ENCODE measurements at places on chromosomes 6 and 20.
A peak's percentile ranks its signal among the peaks of the same experiment; 100 is the strongest.

DNA sequence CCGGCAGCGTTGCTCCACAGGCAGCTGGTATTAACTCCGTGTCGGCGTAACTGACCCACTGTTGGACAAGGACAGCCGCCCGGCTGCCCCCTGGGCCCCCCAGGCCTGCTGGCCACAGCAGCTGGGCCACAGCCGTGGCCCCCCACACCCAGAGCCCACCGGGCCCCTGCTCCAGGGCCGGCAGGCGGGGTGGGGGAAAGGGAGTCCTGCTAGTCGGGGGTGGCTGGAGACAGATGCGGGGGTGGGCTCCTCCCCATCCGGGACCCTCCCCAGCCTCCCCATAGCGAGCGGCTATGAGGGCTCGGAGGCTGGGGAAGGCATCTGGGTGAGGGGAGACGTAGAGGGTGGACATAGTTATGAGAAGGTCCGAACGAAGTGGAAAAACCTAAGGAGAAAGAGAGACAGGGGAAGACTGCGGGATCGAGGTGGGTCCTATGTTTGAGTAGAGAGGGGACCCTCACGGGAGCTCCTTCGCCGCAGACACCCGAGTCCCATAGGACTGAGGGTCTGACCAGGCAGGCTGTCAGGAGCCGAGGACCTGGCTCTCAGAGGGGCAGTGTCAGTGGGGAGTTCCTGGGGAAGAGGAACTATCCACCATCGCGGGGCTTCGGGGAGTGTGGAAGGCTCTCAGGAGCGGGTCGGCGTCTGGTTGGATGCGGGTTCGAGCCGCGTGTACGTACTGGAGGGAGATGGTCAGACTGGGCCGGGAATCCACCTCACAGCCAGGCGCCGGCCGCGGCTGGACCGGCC is 511 bp downstream of the VARS1 start:
- DNase-seq: peak; percentile 72

DNA sequence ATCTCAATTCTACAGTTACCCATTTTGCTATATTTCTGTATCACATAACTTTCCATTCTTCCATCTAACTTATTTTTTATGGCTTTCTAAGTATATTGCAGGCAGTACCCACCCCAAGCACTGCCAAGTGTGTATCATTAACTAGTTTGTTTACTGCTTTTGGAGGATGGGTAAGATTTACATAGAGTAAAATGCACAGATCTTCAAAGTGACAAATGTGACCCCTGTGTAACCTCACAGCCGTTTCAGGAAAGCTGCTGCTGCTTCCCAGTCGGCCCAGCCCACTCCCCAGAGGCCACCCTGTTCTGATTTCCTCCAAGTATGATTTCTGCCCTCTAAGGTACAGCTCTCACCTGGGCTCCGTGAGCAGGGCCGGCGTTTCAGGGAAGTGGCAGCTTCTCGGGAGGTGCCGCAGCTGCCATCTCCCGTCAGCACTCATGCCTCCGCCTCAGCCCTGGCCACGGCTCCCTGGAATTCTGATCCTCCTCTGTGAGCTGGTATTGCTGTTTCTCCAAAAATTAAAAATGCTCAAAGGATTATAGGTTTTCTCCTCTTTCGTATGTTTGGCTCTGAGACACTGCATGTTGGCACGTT is 15.0 kb upstream of the MAP1LC3A start:
- no peak for DNase-seq

- DNase-seq: no peak
Measured at GRCh38 chr20:51188941-51189340, 166.0 kb upstream of the KCNG1 start.

- no peak for DNase-seq
Measured at GRCh38 chr6:168286116-168286515, 33.5 kb downstream of the DACT2 start.

DNA sequence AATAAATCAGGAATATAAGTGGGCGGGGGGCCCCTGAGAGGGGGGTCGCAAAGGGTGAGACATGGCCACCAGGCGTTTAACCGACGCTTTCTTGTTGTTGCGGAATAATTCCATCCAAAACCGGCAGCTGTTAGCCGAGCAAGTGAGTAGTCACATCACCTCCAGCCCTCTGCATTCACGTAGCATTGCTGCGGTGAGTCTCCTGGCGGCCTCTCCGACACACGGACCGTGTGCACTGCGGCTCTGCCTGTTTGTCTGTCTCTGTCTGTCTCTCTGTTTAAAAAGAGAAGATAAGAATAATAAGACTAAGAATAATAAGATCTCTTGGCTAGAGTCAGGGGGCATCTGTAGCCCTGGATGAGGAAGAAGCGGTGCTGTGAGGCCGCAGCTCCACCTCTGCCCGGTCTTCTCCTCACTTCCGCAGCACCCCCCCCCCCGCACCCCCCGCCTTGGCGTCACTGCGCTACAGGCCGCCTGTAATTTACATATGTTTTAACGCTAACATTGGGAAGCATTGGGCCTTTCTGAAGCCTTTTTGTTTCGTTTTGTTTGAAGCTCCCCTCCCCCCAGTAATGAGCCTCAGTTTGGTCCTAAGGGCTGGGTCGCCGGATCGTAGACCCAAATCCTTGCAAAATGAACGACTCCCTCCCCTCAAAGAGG is 993 bp downstream of the STX16 start:
- DNase-seq: peak; percentile 76

- peak; percentile 47 for DNase-seq
Measured at GRCh38 chr6:26536571-26537159, 1.5 kb upstream of the HMGN4 start.

DNA sequence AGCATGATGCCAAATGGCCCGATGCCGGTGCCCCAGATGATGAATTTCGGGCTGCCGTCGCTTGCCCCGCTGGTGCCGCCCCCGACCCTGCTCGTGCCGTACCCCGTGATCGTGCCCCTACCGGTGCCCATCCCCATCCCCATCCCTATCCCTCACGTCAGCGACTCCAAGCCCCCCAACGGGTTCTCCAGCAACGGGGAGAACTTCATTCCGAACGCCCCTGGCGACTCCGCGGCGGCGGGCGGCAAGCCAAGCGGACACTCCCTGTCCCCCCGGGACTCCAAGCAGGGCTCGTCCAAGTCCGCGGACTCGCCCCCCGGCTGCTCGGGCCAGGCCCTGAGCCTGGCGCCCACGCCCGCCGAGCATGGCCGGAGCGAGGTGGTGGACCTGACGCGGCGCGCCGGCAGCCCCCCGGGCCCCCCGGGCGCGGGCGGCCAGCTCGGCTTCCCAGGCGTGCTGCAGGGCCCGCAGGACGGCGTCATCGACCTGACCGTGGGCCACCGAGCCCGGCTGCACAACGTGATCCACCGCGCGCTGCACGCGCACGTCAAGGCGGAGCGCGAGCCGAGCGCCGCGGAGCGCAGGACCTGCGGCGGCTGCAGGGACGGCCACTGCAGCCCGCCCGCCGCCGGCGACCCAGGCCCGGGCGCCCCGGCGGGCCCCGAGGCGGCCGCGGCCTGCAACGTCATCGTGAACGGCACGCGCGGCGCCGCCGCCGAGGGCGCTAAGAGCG is 144.6 kb downstream of the SOBP start:
- DNase-seq: no peak

DNA sequence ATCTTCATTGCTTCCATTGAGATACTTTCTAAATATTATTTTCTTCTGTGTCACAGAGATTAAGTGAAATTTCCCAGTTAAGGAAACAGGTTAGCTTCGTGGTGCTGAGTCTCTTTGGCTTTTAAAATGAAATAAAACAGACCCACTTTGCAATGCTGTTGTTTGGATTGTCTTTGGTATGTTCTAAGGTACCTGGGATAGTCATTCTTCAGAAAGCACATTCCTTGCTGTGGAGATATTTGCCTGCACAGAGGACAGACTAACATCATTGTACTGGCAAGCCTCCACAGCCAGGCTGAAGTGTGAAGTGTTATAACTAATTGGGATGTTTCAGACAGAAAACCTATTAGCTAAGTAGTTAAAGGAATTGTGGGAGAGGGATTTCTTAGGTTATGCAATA is 148.8 kb upstream of the EPHA7 start:
- DNase-seq: no peak

DNA sequence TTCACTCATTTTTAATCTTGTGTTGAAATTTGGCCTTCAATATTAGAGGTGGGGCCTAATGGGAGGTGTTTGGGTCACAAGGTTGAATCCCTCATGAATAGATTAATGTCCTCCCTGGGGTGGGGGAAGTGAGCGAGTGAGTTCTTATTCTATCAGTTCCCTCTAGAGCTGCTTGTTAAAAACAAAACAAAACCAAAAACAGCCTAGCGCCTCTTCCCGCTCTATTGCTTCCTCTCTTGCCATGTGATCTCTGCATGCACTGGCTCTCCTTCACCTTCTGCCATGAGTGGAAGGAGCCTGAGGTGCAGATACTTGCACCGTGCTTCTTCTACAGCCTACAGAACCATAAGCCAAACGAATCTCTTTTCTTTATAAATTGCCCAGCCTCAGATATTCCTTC is 89.6 kb upstream of the SLC35F1 start:
- DNase-seq: no peak

GRCh38 chr20:51092338-51092737 is 69.4 kb upstream of the KCNG1 start:
- no peak for DNase-seq

DNA sequence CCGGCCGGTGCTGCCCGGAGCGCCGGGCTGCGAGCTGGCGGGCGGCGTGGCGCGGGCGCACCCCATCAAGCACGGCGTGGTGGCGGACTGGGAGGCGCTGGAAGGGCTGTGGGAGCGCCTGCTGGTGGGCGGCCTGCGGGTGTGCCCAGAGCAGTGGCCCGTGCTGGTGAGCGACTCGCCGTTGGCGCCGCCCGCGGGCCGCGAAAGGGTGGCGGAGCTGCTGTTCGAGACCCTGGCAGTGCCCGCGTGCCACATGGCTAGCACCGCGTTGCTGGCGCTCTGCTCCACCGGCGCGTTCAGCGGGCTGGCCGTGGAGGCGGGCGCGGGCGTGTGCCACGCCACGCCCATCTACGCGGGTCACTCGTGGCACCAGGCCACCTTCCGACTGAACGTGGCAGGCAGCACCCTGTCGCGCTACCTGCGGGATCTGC is 517 bp downstream of the ACTL10 start:
- DNase-seq: no peak

DNA sequence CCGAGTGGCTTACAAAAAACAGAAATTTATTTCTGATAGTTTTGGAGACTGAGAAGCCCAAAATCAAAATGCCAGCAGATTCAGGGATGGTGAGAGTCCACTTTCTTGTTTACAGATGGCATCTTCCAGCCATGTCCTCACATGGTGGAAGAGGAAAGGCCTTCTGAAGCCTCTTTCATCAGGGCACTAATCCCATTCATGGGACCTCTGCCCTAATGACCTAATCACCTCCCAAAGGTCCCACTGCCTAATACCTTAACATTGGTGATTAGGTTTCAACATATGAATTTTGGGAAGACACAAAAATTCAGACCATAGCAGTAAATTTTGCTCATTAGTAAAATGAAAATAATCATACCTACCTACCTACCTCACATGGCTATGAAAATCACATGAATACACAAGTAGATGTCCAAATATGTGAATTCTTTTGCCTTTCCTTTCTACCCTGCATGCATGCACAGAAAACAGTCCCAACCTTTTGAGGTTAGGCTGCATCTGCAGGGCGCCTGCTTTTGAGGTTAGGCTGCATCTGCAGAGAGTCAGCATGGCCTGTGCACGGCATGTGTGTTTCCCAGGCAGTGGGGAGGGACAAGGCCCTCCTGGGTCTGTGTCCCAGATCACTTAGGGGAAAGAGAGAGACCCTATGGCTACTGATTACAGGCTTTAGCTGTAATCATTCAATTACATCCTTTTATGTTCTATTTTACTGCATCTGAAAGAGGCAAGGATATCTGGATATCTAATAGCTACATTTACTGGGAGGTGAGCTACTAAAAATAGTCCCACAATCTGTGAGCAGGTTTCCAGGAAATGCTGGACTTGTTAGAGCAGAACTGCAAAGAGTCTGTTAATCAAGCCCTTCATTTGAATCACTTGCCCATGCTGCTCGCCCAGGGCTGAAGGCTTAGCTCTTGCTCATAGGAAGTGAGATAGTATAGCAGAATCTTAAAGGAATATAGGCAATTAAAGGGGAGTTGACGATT is 497.7 kb upstream of the MARCKS start:
- no peak for DNase-seq

GRCh38 chr6:33344701-33345697 is 27.5 kb upstream of the ZBTB22 start:
- DNase-seq: peak; percentile 62

- DNase-seq: peak; percentile 49
Measured at GRCh38 chr6:116096979-116097816, 3.5 kb upstream of the NT5DC1 start.

GRCh38 chr6:12017263-12017662 is 5.2 kb downstream of the HIVEP1 start:
- no peak for DNase-seq

DNA sequence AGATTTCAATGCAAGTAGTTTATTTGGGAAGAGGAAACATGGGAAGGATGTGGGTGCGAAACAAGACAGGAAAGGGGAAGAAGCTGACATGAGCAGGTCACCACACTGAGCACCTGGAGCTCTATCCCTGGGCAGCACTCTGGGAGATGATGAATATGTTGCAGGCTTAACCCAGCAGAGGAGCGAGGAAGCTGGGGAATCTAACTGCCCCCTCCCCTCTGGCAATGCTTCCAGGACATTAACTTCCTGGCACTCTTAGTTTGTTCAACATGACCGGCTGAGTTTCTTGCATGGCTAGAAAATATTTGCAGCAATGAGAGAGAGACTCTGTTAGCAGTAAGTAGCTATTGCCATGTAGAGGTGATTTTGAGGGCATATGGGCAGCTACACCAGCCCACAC is 4.9 kb upstream of the ADA start:
- DNase-seq: no peak

GRCh38 chr6:41878246-41878645 is 16.9 kb downstream of the USP49 start:
- DNase-seq: no peak

GRCh38 chr6:43852350-43852864 is 82.4 kb downstream of the VEGFA start:
- no peak for DNase-seq

DNA sequence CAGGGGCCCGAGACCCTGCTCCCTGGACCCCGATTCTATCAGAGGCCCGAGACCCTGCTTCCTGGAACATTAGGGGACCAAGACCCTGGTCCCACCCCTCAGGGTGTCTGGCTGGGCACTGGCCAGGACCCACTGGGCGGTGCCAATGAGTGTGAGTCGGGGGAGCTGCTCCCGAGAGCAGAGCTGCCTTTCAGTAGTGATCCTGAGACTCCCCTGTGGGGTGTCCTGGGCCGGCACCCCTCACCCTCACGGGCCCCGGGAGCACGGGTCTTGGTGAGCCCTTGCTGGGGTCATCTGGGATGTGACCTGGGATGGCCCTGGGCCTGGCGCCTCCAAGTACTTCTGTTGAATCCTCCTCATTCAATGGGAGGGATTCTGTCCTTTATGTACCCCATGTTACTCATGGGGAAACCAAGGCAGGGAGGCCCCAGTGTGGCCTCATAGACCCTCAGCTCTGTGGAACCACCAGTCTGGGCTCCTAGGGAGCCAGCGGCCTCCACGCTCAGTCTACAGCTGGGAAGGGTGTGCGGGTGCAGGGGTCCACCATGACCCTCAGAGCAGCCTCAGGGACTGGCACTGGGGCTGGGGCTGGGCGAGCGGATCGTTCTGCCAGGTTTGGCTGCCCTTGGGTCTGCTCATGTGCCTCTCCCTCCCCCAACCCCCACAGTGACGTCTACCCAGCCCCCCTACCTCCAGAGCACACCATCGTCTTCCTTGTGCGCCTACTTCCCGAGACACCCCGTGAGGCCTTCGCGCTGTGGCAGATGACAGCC is 25.6 kb downstream of the COL20A1 start:
- DNase-seq: no peak
